Activated naive CD4-positive, alpha-beta T cell (primary cell): ENCODE measurements at places on chromosomes 12 and 14.

DNA sequence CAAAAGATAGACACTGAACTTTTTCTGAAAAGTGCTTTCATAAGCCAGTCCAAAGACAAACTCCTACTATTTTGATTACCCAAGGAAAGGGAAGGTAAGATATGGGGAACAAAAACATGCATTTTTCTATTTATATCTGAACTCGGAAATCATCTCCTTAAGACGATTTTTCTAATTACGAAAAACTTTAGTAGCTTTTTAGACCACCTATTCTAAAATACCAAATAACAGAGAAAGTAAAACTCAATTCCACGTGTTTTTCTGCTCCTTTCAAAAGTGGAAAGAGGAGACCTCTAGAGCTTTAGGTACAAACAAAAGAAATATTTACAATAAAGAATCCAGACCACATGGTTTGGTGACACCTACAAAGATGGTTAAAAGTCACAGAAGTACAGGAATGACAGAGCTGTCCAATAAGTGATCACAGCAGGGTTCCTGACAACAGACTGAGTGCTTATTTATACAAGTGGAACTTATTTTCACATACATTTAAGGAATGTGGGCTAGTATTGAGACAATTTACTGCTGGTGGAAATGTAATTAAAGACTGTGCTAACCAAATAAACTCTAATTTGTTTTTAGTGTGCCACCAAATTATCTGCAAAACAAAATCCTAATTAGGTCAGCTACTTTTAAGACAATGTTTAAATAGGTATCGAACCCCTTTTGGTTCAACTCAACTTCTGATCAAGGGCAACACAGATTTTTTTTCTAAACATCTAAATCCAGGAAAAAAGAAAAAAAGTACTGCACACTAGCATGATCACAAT is 2.4 kb downstream of the LRIG3 start:
- DNase-seq = no peak

DNA sequence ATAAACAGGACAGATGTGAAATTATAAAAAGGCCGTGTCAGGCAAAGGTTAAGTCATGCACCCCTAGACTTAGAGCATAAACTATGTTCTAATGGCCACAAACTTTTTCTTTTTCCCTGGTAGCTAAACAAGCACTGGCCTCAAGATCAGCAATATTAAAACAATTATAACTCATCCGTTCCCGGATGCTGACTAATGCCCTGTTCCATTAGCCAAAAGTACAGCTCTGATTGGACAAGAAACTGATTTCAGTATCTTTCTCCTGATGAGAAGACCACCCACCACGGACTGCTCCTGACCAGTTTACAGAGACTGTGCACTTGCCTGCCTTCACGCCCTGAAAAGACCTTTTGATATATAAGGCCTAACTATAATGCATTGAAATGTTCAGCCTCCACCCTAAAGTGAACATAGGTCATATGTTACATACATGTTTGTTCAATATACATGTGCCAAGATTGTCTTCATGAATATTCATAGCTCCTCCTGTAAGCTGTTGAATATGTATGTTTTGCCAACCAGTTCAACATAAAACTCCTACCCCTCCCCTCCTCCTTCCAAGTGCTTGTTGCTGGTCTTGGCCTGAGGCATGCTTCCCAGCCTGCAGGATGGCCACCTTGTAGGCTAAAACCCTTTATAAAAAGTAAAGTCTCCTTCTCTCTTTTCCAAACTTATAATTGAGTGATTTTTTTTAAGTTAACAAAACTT is 162.0 kb downstream of the IPO8 start:
- DNase-seq = no peak

- DNase-seq = no peak
Measured at GRCh38 chr14:58823312-58823711, 185.6 kb downstream of the DACT1 start.

DNA sequence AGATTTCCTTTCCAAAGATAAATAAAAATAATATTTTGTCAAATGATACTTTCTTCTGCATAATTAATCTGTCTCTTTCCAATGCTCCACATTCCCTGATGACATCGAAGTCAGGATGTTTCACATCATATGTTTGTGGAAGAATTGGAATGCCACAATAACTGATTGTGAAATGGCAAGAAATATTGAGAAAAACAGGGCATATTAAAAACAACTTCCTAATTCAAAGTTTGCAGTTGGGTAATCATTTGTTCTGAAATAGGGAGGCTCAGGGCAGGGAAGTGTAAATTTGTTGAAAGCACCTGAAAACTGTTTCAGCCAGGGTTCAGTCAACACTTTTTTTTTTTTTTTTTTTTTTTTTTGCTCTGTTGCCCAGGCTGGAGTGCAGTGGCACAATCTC is 50.7 kb downstream of the BCAT1 start:
- no peak for DNase-seq

- DNase-seq = no peak
Measured at GRCh38 chr12:106722837-106723236, 51.6 kb upstream of the RIC8B start.

- DNase-seq = no peak
Measured at GRCh38 chr14:93072659-93073357, 42.9 kb downstream of the ITPK1 start.

GRCh38 chr14:73909681-73910080 is 23.0 kb downstream of the ZNF410 start:
- DNase-seq = no peak

DNA sequence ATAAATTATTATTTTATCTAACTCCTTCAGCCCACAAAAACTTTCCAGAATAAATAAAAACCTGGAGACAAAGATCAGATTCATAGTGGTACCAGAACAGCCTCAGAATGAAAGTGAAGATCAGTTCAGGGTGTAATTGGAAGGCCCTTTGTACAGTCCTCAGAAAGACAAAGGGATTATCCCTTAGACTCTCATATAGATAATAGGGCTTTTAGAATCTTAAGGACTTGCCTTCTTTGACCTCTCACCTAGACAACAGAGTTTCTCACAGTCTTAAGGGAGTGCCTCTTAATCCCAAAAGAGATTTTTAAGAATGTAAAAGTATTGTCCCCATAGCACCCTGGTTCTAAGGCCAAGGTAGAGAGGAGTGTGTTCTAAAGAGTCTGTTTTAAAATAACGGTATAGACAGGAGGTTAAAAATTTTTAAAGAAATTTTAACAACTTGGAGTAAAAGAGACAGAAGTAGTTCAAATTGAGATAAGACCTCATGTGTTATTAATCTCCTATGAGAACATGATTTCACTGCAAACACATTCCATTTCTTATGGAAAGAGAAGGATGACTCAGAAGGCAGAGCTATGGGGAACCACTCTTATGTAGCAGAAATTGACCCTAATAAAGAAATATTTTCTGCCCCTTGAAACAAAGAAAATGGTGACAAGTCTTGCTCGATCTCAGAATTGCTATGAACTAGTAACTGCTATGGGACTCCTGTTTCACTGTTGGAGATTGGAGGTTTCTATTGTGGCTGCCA is 24.2 kb upstream of the NOVA1 start:
- no peak for DNase-seq

DNA sequence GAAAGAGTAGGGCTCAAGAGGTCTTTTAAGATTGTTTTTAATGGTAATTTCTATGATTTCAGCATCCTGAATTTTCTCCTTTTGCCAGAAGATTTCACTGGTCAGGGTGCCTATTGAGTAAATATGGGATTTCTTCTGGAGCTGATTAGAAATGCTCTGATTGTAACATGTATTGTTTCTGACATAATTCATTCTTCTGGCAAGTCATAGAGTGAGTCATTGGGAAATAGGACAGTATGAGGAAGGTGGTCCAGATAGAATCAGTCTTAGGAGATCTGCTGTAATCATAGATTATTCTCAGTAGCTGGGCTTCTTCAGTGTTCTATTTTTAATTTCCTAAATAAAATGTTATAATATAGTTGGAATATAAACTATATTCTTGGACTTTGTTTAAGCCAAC is 182.0 kb upstream of the NAV3 start:
- DNase-seq = no peak

- no peak for DNase-seq
Measured at GRCh38 chr14:104084251-104085002, 1.1 kb upstream of the ASPG start.

GRCh38 chr12:32062881-32063280 is 43.8 kb upstream of the BICD1 start:
- DNase-seq = no peak

GRCh38 chr12:75692876-75693275 is 181.5 kb upstream of the KRR1 start:
- DNase-seq = no peak

- DNase-seq = no peak
Measured at GRCh38 chr12:71208053-71208685, 50.4 kb upstream of the TSPAN8 start.

- DNase-seq = no peak
Measured at GRCh38 chr12:120784804-120785203, 59.2 kb downstream of the ACADS start.

GRCh38 chr14:24398653-24399446 is at the start of gene NYNRIN:
Gene NYNRIN, plus strand, starts transcription at chr14:24399003. Its CDS starts 244 bp downstream, at chr14:24399247.
- DNase-seq = peak; percentile 27

DNA sequence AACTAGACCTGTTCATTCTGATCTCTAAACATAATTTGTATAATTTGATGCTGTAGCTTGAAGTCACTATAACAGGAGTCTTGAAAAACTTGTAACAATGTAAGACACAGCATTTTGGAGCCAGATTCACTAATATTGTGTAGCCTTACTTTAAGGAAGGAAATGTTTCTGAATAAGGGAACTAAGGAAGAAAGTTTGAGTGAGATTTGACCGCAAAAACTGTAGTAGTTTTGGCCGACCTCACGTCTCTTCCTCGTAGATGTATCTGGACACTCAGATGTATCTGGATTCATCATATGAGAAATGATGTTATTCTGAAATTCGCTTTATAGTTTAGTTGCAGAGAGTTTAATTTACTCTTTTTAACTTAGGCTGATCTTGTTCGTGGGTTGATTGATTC is 13.9 kb upstream of the DNAH10 start:
- DNase-seq = no peak

- no peak for DNase-seq
Measured at GRCh38 chr14:68401855-68402254, 391.0 kb downstream of the ZFP36L1 start.

DNA sequence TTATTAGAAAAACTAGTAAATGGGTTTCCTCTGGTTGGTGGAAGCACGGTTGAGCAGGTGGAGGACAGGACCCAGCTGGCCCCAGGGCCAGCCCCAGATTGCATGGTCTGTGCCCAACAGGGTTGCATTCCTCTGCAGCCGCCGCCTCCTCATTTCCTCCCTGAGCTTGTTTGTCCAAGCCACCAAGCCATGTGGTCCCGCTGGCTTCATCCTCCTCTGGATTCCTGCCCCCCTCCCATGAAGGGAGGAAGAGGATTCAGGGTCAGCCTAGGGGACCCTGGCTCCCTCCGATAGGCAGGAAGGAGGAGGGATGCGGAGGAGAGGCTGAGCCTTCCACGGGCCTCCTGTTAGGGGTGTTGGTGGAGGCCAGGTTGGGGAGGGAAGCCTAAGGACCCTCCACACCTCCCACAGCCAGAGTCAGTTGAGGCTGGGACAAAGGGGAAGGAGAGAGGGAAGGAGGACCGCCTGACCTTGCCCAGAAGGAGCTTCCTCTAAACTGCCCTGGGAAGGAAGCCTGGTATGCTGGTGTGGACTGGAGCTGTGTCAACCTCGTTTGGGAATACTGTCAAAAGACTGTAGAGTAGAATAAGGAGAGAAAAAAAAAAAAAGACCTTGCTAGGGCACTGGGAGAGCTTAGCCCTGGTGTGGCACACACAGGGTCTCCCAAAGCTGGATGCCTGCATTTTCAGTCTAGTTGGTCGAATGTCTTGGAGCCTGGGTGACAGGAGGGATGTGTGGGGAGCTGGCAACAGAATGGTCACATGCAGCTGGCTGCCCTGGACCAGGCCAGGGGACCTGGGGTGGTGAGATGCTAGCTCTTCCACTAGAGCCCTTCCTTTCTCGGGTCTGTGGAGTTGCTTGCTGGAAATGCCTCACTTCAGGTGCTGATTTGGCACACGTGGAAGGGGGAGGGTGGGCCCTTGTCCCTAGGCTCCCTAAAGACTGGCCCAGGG is 42.4 kb downstream of the PLEKHG3 start:
- DNase-seq = no peak

DNA sequence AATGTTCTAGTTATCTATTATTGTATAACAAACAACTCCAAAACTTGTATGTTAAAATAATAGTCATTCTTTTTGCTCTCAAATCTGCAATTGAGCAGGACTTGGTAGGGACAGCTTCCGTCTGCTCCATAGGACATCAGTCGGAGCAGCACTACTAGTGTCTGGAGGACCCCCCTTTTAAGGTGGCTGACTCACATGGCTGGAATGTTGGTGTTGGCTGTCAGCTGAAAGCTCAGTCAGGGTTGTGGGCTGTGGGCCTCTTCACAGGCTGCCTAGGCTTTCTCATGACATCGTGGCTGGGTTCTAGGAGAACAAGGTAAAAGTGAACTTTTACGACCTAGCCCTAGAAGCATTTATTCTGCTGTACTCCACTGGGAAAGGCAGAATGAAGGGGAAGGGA is 160.6 kb downstream of the ANO4 start:
- DNase-seq = no peak

DNA sequence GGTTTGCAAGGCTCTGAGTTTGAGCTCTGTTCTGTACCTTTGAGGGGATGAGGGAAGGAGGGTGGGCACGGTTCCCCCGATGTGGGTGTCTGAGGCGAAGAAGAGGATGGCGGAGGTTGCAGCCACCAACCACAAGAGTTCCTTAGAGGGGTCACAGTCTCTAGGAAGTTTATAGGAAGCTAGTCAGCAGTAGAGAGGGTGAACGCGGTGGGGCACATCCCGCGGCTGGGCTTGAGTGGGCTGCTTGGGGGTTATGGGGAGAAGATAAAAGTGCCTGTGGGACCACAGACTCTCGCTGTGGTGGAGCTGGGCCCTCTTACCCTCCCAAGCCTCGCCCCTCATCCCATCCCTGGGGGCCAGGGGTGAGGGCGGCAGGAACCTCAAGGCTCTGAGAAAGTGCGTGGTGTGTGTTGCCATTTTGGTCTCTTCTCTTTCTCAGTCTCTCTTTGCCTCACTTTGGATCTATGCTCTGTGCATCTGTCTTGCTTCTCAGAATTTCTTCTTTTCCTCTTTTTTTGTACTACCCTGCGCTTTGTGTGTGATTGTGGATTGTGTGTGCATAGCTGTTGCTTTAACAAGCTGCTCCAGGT is 2.7 kb downstream of the CD4 start:
- no peak for DNase-seq
